Kidney glomerular epithelial cell (primary cell): ENCODE measurements at places on chromosomes 2 and 18.

DNA sequence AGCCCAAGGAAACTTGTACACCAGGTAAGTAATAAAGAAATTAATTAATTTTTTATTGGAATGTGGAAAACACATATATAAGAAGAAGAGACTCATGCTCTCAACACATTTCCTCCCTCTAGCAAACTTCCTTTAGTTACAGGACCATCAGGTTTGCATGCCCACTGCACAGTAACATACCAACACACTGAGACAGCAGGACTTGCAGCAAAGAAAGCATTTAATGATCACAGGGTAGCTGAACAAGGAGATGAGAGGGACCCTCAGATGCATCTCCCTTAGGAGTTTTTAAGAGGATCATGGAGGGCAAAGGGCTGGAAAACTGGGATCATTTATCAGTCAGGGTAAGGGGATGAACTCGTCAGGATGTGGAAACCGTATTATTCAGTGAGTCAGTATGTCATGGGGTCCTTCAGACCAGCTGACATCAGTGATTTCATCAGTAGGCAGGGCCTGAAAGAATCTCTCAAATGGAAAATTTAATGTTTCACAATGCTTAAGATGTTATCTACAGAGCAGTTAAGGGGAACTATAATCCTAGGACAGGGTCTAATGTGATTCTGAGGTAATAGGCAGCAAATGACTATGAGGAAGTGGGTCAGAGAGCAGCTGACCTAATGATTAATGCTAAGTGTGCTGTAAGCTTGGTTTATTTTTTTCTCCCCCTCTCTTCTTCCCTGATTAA, 193.8 kb upstream of the RND3 start:
- DNase-seq = peak; percentile 96

- DNase-seq = no peak
These were observed 1960.5 kb upstream of the PIK3C3 start for GRCh38 chr18:39994498-39994897.

DNA sequence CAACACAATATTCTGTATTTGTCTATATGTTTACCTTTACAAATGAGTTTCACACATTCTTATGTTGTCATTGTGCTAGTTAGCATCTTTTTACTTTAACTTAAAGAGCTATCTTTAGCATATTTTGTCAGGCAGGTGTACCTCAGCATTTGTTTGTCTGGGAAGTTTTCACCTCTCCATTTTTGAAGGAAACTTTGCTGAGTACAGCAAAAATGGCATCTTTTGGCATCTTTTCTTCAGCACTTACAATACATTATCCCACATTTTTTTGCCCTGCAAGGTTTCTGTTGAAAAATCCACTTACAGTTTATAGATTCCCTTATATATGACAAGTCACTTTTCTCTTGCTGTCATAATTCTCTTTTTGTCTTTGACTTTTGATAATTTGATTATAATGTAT, 171.3 kb upstream of the XIRP2 start:
- no peak for DNase-seq

- DNase-seq = no peak
These were observed 1252.2 kb upstream of the TMEFF2 start for GRCh38 chr2:193446967-193447366.

DNA sequence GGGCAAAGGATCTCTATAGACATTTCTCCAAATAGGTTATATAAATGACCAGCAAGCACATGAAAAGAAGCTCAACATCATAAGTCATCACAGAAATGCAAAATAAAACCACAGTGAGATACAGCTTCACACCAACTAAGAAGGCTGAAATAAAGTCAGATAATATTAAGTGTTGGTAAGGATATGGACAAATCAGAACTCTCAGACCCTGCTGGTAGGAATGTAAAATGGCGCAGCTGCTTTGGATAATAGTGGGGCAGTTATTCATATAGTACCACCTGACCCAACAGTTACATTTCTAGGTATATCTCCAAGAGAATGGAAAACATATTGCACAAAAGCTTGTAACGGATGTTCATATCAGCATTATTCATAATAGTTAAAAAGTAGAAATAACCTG, 14.0 kb downstream of the EPB41L5 start:
- no peak for DNase-seq

- DNase-seq = peak; percentile 19
These were observed 243.0 kb downstream of the ZNF407 start for GRCh38 chr18:74840492-74841167.

DNA sequence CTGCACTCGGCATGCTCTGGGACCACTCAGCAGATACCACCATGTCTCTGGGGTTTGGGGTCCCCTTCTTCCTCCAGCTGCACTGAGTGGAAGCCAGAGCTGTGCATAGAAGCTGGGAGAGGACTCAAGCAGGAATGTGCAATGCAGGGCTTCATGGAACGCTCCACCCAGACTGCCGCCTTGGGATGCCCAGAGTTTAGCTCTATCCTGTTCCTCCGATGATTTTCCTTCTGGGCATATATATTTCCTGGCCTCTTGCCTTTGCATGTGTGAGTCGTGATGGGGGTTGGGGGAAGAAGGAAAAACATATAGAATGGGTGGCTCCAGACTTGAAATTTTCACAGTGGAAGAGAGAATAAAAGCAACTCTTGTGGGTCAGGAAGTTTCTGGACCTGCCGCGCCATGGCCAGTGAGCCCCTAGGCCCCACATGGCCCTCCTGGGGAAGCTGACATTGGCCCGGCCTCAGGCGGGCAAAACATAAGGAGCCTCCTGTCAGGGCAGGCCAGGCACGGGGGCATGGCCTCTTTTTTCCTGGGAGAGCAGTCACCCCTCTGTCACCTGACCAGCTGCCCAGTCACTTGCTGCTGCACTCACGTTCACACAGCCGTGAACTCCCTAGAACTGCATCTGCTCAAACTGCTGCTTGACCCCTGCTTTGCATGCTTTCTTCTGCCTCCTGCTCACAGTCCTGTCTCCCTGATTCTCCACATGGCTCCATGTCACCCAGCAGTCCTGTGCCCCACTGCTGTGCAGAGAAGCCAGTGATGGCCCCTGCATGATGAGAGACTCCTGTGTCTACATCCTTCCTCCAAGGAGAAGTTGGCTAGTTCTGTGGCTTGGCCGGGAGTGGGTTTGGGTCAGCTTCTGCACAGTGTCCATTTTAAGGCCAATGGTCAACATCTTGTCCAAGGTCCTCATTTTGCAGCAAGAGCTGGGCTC, 197.8 kb downstream of the CTIF start:
- DNase-seq = no peak

- peak; percentile 87 for DNase-seq
These were observed 94.2 kb upstream of the FSHR start for GRCh38 chr2:49248506-49248905.

GRCh38 chr2:191222507-191222906, 22.7 kb upstream of the MYO1B start:
- DNase-seq = no peak

GRCh38 chr2:163852616-163853015, 116.8 kb upstream of the FIGN start:
- DNase-seq = no peak

DNA sequence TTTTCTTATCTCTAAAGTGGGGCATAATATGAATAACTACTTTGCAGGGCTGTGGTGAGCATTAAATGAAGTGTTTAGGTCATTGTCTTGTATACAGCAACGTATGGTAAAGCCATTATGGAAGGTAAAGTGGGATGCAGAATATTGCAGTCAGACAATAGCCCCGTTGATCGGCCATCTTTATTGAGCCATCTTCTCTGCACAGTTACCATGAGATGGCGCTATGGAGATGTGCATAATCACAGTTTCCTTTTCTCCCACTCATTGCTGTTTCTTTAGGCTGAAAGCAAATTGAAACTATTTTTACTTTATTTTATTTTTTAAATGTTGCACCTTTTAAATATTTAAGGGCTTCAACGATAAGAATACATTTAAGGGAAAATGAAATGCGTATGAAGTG, 108.9 kb downstream of the THSD7B start:
- DNase-seq = peak; percentile 15

GRCh38 chr18:31156821-31157763, 5.6 kb downstream of the DSC1 start:
- DNase-seq = peak; percentile 90

DNA sequence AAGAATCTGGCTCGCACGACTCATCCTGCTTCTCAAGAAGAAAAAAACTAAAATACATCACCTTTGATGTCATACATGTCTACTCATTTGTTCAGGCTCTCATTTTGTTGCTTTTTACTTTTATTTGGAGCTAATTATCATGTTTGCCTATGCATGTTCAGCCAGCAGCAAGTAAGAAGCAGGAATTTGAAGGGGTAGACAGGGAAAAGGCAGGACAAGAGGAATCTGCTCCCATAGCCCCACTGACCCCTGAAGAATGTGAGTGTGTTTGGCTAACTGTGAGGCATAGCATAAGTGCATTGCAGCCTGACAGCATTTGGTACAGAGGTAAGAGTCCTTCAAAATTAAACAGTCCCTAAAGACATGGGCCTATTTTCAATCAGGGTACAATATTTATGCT, 72.7 kb downstream of the NYAP2 start:
- DNase-seq = peak; percentile 56

DNA sequence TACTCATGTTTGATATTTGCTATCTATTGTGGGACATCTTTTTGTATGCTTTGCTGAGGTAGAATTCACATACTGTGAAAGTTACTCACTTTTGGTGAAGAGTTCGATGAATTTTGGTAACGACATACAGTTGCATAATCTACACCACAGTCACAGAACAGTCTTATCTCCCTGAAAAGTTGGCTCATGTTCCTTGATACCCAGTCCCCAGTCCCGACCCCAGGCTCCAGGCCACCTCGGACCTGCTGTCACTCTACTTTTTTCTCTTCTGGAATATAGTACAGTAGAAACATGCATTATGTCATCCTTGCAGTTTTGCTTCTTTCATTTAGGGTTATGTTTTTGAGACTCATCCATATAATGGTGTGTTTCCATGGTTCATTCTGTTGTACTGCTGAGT, 191.7 kb downstream of the FAM210A start:
- DNase-seq = no peak

DNA sequence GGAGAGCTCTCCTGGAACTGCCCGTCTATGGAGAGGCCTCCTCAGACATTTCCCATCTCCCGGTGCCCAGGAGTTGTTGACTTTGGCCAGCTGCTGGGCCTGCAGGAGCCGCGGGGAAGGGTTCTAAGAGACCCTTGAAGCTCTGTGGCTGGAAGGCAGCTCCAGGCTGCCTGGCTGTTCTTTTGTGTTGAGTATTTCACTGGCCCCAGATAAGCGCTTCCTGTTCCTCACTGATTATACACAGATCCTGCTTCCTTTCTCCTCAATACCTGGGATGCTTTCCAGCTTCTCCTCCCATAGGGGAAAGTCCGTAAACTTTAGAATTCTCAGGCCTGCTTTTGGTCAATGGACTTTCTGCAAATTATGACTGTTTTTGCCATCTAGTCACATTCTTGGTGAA, 57.8 kb downstream of the TGOLN2 start:
- DNase-seq = no peak

DNA sequence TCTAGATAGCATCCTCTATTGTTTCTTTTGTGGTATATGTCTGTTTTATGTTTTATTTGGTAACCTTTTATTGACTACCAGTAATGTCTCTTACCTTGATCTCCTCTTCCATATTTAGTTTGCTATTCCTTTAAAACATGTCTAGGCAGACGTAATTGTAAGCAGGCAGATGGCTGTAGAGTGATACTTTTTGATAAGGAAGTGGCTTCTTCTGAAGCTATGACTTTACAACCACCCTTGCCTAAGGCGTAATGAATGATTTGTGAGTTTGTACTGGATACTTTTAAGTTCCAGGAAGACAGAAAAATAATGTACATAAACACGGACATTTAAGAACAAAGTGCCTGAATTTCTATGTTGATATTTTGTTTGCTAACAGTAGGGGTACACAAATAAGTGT, 85.6 kb downstream of the ZNF804A start:
- DNase-seq = no peak

DNA sequence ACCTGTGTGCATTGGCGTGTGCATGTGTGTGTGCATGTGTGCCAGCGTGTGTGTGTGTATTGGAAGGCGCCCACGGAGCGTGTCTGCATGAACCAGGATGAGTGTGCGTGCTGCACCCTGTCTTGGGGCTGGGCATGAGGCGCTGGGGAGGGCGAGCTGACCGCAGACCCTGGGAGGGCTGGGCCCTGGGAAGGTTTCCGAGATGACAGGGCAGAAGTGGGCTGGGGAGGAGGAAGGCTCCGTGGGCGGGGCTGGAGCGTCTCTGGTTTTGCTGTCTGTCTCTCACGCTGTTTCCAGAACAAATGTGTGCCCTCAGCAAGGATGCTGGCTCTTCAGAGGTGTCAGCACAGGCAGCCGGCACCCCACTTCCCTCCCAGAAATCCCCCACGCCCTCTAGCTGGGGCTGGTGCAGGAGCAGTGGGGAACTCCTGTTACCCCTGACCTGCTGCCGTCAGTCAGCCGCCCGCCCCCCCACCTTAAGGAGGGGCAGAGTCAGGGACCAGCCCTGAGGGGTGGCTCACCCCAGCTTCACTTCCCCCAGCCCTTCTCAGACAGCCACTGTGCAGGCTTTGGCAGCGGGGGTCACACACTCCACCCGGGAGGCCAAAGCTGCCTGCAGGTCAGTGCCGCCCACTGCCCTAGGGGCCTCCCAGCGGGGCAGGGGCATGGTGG, at the start of gene GPR35:
GPR35 (plus strand) TSS at position 531 of the 672 bp plus-strand sequence. CDS start 4,473 bp downstream, outside the sequence.
- no peak for DNase-seq

DNA sequence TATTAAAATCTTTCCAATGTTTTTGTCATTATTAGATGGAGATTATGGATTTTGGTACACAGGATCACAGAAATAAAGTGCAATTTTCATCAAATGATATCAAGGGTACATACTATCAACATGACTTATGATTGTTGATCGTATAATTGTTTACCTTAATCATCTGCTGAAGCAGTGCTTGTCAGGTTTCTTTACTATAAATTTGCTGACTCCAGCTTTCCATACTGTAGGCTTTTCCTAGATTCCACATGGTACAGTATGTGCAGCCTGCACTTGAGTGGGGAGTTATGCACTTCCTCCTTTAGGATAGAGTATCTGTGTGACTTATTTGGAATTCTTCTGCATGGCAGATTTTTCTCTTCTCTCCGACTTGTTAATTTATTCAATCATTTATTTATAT, 187.6 kb upstream of the DPP10 start:
- no peak for DNase-seq
